ENCODE measurements at places on chromosomes 4 and X.
A peak's percentile ranks its signal among the peaks of the same experiment; 100 is the strongest.

- no peak for DNase-seq
These were observed 1603.0 kb upstream of the TENM3 start for GRCh38 chr4:180640193-180640592.

DNA sequence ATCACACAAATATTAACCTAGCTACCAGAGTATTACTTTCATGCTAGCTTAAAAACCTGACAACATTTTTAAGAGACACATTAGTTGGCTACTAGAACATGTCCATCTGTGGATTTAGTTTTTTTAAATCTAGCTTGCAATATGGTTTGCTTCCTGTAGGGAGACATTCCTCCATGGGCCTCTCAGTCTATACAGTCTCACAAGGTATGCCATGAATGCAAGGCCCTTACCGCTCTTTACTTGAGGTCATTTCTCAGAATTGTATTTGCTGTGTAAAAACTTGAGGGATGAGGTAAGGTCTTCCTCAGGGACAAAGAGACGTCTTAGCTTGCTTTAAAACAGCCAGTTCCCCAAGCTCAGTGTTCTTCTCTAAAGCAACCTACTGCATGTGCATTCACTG lies 26.9 kb downstream of the UBA6 start:
- no peak for DNase-seq

GRCh38 chr4:40825014-40825838 lies 75.5 kb downstream of the NSUN7 start:
- peak; percentile 14 for DNase-seq

DNA sequence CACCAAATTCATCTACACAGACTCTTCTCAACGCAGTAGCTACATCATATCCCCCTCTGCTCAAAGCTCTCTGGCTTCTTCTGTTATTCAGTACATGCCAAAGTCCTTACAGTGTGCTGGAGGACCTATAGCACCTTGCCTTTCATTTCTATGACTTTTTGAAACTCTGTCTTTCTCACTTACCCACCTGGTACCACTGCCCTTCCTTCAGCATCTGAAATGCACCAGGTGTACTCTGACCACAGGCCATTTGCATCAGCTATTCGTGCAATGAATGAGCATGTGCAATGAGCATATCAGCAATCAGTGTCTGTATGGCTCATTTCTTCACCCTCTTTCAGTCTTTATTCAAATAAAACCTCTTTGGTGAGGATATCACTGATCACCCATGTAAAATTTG lies 399.9 kb downstream of the RAB28 start:
- no peak for DNase-seq

- no peak for DNase-seq
These were observed 321.9 kb downstream of the HS3ST1 start for GRCh38 chr4:11106759-11107158.

DNA sequence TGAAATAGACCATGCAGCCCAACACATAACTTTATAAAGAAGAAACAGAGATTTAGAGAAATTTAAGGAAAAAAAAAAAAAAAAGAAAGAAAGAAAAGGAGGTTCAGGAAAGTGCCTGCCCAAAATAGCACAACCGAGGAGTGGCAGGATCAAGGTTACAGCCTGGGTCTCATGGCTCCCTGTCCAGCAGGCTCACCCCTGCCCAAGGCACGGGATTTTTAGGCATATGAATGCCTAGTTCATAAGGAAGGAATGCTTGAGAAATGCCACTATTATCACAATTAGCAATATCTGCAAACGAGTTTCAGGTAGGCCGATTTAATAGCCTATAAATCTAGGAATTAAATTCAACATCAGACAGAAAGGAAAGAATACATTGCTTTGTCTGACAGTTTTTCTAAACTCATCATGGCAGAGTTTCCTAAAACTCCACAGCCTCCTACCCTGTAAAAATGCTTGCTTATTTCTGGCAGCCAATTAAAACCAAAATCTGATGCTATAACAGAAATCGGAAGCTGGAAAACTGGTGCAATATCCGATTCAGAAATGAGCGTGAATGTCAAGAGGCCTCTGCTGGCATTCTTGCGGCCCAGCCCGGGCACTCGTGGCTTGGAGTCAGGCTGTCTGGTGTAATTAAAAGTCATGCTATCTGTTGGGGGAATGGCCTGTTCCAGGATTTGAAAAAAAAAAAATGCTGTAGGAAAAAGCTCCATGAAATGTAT lies 63.5 kb downstream of the GEMIN8 start:
- DNase-seq, result no peak

GRCh38 chr4:99875071-99875470 lies 19.2 kb downstream of the LAMTOR3 start:
- DNase-seq, result no peak

- DNase-seq, result no peak
These were observed 4.0 kb upstream of the C4orf17 start for GRCh38 chr4:99506781-99507180.

GRCh38 chrX:119762718-119763117 lies 4.3 kb downstream of the SOWAHD start:
- no peak for DNase-seq

DNA sequence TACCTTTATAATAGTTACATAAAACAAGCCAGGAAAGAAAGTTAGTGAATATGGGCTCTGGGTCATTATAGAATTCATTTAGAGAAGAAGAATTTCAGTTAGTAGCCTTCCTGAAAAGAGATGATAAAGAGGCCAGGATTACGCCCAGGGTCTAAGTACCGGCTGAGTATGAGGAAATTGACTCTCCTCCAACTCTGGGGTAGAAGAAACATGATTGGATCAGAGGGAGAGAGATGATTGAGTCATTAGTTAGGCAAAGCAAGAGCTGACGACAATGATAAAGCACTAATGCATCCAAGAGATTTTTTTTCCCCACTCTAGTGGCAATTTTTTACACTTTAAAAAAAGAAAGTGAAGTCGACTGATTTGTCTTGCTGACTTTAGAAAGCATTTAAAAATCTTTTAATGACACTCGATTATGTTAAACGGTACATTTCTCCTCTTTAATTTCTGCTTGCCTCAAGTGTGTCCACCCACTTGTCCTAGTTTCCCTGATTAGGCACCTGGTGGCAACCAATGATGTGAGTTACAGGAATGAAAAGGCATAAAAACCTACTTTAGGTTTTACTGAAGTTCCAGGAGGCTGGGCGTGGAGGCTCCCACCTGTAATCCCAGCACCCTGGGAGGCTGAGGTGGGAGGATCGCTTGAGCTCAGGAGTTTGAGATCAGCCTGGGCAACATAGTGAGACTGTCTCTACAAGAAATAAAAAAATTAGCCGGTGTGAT lies 37.3 kb upstream of the IGFBP7 start:
- no peak for DNase-seq

GRCh38 chrX:47746446-47746845 lies 87.5 kb upstream of the UXT start:
- DNase-seq, result no peak

- no peak for DNase-seq
These were observed 14.8 kb downstream of the TECRL start for GRCh38 chr4:64394469-64394868.

GRCh38 chr4:159269956-159270355 lies 167.1 kb downstream of the RAPGEF2 start:
- no peak for DNase-seq

- DNase-seq, result no peak
These were observed 140.1 kb downstream of the BTC start for GRCh38 chr4:74654230-74654681.

- DNase-seq, result no peak
These were observed 270.1 kb upstream of the ARSJ start for GRCh38 chr4:114249561-114249960.

- DNase-seq, result no peak
These were observed 1041.1 kb upstream of the POU3F4 start for GRCh38 chrX:82466994-82467393.

GRCh38 chr4:8587469-8588195 lies 4.9 kb upstream of the CPZ start:
- no peak for DNase-seq

GRCh38 chr4:169342906-169343564 lies 72.3 kb upstream of the SH3RF1 start:
- DNase-seq, result no peak

DNA sequence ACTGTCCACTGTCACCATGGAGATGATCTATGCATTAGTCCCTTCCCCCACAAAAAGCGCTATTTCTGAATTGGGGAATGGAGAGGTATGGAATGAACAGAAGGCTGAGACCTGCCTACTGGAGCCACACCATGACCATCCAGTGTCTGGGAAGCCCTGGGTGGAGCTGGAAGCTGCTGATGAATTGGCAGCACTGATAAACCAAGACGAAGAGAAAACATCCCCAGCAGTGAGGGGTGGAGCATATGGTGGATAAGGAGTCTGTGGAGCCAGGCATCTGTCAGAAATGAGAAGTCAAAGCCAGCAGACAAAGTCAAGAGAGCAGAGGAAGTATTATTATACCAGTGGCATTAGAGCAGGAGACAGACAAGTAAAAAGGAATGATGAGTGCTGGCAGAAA lies 13.2 kb downstream of the CC2D2A start:
- no peak for DNase-seq

DNA sequence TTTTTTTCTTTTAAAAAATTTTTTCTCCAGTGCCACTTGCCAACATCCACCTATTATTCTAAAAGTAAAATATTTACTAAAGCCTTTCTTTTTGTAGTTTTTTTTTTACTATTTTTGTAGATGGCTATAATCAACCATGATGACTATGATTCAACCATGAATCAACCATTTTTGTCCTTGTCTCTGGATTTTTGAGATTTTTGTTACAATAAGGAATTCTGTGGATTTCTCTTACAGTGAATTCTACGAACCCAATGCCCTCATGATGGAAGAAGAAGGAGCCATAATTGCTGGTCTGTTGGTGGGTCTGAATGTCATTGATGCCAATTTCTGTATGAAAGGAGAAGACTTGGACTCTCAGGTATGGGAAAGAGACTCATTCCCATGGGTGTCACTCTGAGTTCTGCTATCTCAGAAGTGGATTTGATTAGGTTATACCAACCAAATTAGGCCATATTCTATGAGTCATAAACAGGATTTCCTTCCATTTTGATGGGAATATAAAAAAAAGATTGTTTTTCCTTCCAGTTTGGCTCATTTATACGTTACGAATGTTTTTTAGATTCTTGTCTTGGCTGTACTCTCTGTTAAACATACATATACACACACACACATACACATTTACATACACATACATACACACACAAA lies 46.7 kb downstream of the RUFY3 start:
- no peak for DNase-seq

- peak; percentile 18 for DNase-seq
These were observed 103.8 kb downstream of the CAMK2D start for GRCh38 chr4:113657586-113658233.

GRCh38 chr4:24630937-24631336 lies 46.6 kb upstream of the DHX15 start:
- DNase-seq, result no peak

GRCh38 chr4:139743027-139743426 lies 77.4 kb downstream of the MGST2 start:
- DNase-seq, result no peak

DNA sequence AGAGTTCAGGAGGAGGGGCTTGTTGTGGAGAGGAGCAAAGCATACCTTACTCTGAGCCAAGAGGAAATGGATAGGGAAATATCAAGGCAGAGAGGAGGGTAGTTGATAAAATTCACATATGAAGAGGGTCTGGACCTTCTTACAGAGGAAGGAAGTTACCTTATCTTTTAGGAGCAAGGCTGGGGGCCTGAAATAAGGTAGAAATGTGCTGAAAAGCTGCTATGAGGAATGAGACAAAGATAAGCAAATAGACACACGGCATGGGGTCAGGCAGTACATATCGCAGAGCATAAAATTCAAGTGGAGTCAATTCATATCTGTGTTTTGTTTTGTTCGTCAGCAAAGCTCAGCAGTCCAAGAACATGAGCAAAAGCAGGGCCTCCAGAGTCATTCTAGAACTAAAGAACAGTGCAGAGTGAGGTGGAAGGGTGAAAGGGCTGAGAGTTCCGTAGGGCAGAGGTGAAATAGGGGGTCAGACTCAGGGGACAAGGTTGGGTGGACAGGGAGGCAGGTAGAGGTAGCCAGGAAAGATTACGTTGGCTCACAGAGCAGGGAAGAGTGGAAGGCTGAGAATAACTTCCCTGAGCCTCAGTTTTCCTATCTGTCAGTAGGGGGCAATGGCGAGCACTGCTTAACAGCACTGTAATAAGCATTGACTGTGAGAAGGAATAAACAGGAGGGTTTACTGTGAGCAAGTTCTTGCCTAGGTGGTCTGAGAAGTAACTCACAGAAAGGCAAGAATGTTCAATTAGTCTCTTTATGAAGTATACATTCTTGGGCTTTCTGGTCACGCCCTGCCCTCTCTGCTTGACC lies 9.2 kb downstream of the VSIG4 start:
- DNase-seq, result no peak

DNA sequence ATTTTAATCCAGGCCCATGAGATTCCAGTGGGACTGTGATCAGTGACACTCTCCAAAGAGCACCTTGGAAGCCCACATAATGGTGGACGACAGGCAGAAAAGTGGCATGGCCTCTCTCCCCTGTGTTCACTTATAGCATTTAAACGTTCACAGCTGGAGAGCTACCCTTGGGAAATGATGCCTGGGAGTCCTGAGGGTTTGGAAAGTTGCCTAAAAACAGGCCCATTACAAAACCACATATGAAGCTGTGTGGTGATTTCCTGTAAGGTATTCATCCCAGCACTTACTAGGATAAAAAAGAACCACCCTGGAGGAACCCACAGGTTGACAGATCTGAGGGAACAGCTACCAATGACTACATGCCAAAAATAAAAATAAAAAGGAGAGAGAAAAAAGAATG lies 193.2 kb downstream of the RASL11B start:
- no peak for DNase-seq

- DNase-seq, result no peak
These were observed 424.2 kb downstream of the KLHL4 start for GRCh38 chrX:87941841-87942240.

GRCh38 chrX:153611298-153612095 lies 12.6 kb upstream of the CCNQ start:
- no peak for DNase-seq

GRCh38 chr4:156763511-156763910 lies 208.1 kb downstream of the PDGFC start:
- DNase-seq, result no peak

DNA sequence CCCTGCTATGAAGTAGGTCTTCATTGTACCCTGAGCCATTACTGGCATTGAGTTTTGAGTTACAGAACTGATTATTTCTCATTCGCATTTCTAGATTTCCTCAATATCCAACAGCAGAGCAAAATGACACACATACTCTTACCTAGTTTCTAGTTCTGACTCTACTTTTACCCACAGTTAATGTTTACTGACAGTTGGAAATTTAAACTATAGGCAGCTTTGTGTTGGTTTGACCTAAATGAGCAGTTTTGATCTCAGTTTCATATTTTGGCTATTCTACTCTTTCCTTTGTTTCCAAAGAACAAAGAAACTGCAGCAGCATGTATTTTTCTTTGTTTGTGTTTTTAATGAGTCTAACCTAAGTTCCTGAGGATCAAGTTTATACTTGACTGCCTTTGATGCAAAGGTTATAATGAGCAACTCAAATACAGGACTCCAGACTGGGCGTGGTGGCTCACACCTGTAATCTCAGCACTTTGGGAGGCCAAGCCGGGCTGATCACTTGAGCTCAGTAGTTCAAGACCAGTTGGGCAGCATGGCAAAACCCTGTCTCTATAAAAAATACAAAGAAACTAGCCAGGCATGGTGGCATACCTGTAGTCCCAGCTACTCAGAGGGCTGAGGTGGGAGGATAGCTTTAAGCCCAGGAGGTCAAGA lies 30.4 kb downstream of the TXK start:
- DNase-seq, result no peak
